ENCODE measurements at places on chromosomes 6 and 20.

DNA sequence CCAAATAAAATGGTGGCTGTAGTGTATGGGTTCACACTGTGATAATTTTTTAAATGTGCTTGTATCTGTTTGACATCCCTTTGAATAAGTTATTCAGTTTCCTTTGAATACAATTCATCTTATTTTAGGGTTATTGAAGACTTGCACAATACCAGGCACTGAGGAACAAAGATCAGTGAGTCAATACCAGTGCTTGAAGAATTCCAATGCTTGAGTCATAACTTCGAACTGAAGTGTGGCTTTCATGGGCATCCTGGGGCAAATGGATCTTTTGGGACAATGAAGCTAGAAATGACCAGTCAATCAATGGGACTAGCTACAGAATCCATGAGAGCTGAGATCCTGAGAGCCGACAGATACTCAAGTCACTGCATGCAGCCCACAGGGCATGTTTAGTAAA lies 349.9 kb upstream of the FLRT3 start:
- DNase-seq: no peak

- DNase-seq: no peak
These were observed 6.1 kb downstream of the PTPRT start for GRCh38 chr20:43183536-43184070.

DNA sequence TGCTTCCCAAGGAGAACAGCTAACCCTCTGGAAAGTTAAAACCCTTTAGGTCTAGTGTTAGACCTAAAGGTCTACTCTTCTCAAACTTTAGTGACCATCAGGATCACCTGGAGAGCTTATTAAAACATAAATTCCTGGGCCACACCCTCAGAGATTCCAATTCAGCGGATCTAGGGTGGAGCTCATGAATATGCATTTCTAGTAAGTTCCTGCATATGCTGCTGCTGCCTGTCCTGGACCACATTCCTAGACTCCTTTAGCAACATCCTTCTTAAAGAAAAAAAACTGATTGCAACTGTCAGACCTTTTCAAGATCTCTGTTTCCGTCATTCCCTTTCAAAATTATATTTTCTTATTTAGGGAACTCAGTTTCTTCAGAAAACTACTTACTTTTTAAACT lies 31.2 kb downstream of the SNAP25 start:
- no peak for DNase-seq

- DNase-seq: no peak
These were observed 32.3 kb upstream of the DUSP22 start for GRCh38 chr6:259901-260508.

GRCh38 chr6:39822846-39823815 lies 31.0 kb downstream of the DAAM2 start:
- DNase-seq: no peak

GRCh38 chr20:62546606-62547005 lies 70.8 kb upstream of the GATA5 start:
- no peak for DNase-seq

GRCh38 chr6:155013457-155013876 lies 18.4 kb downstream of the TIAM2 start:
- peak; percentile 94 for DNase-seq

- no peak for DNase-seq
These were observed 8.5 kb downstream of the ZBP1 start for GRCh38 chr20:57611586-57612311.

DNA sequence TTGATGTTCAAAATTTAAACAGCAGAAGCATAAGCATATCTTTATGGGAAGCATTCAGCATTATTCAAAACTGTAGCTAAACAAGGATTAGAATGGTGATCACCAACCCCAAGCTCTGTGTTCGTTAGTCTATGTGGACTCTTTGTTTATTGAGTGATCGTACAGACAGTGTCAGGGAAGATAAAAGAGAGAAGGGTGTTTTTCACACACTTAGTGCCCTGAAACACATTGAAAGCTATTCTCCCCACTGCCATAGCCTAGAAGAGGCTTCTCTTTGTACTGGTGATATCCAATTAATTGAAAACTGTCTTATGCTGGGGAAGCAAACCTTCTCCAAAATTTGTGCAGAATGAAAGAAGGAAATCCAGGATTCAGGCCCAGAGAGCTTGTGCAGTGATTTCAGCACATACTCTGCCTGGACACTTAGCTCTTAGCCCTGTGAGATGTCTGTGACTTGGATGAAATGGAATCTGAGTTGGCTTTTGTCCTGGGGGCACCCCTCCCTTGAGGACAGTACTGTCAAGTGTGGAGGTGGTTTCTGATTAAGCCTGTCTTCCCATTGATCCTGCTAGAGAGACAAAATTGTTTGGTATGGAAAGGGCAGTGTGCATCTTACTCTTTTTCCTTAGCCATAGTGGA lies 125.7 kb upstream of the MTHFD1L start:
- no peak for DNase-seq

DNA sequence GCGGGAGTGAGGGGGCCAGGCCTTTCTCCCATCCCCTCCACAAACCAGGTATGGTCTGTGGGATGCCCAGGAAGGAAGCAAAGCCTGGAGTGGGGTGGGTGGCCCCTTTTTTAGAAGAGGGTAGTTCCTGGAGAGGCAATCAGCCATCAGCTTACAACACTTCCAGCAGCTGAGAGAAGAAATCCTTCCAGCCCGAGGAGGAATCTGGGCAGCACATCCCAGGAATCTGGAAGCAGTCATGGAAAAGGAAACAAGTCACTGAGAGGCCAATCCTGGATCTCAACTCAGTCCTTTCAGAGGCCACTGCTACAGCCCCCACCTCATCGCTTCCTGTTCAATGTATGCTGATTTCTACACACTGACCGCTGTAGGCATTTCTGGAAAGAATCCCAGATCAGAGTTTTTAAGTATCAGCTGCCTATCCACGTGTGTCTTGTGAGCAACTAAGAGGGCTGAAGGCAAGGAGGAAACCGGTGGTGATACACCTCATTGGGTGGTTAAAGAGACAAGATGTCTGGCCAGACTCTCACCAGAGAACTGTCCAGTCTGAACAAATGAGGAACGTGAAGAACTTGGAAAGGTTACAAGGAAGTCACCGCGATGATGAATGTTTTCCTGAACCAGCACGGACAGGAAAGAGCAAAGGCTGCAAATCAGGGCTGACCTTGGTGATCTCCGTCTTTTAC lies 92.9 kb upstream of the SHLD1 start:
- no peak for DNase-seq

DNA sequence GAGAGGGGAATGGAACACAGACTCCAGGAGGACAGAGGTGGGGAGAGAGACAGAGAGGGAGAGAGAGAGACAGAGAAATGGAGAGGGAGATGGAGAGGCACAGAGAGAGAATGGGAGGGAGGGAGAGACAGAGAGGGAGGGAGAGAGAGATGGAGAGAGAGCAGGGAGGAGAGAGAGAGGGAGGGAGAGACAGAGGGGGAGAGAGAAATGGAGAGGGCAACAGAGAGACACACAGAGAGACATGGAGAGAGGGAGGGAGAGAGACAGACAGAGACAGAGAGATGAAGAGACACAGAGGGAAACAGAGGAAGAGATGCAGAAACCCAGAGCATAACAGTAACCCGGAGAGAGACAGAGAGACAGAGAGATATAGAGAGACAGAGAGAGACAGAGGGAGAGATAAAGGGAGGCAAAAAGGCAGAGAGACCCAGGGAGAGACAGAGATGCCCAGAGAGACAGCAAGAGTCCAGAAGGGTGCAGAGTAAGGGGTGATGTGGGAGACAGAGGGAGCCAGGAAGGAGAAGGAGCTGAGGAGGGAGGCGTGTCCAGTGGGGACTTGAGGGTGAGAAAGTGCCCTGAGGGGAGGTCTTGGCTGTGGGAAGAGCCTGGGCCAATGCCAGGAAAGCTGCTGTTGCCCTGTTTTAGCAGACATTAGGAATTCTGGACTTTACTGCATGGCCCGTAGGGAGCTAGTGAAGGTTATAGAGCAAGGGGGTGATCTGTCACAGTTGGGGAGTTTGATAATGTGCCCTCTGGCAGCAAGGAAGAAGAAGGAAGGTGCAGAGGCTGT lies 78.3 kb downstream of the SRC start:
- no peak for DNase-seq

DNA sequence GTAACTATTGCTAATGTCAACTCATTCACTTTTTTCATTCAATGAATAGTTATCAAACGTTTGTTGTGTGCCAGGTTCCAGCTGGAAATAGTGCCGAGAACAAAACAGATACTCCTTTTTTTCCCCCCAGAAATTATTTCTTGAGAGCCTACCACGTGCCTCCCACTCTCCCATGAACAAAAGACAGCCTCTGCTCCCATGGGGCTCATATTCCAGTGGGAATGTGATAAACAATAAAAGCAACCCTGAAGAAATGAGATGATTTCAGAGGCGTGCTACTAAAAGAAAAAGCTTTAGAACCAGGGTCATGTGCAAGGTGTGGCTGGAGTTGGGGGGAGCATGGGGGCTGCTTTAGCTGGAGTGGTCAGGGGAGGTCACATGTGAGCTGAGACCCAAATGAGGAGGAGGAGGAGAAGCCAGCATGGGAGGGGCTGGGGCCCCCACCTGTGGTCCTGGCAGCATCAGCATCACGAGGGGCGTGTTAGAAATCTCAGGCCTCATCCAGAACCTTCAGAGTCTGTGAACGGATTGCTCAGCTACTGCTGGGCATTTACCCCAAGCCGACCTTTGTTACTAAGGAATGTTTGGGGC lies 157.4 kb downstream of the EYA2 start:
- DNase-seq: no peak

GRCh38 chr6:68724060-68724459 lies 89.0 kb downstream of the ADGRB3 start:
- DNase-seq: no peak

DNA sequence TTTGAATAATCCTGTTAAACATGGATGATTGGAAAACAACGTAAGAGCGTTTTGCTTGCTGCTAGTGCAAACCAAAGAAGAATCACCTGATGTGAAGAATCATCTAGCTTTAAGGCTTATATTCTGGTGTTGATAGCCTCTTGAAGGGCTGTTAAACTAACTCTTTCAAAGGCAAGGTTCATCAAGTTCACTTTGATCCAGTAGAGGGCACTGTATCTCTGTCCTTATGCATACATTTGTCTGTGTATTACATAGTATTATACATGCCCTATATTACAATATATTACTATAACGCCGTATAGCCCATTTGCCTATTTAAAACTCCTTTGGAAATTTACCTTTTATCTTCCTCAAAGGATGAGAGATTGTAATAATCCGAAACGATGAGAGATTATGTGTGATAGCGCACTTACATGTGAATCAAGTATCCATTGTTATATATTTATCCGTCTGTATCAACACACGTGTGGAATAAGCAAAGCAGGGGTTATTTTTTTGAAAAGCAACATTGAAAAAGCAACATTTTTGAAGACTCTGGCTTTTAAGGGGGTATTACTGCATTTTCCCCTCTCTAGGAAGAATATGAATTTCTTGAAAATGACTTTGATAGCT lies 50.8 kb upstream of the NRN1 start:
- DNase-seq: peak; percentile 74

GRCh38 chr20:50799176-50799889 lies 4.5 kb downstream of the BCAS4 start:
- DNase-seq: no peak

GRCh38 chr20:31842471-31843157 lies 2.8 kb downstream of the FOXS1 start:
- DNase-seq: no peak

GRCh38 chr6:42724825-42725224 lies 2.4 kb upstream of the PRPH2 start:
- no peak for DNase-seq

GRCh38 chr20:4243071-4243470 lies 227.7 kb upstream of the RNF24 start:
- no peak for DNase-seq

DNA sequence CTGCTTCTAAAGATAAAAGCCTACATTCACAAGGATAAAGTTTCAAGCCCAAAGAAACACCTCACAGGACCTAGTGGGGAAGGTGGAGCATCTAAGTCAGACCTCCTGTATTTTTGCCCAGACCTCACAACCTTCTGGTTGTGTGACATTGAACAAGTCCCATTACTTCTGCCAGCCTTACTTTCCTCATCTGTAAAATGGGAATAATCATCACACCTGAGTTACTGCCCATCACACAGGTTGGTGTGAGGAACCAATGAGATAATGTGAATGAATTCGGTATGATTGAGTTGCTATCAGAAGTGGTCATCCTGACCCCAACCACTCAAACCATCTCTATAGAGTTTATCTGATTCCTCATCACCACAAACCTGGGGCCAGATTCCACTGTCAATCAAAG lies 11.1 kb upstream of the SLC22A23 start:
- DNase-seq: no peak

GRCh38 chr20:61850926-61851900 lies 214.5 kb downstream of the TAF4 start:
- DNase-seq: no peak

DNA sequence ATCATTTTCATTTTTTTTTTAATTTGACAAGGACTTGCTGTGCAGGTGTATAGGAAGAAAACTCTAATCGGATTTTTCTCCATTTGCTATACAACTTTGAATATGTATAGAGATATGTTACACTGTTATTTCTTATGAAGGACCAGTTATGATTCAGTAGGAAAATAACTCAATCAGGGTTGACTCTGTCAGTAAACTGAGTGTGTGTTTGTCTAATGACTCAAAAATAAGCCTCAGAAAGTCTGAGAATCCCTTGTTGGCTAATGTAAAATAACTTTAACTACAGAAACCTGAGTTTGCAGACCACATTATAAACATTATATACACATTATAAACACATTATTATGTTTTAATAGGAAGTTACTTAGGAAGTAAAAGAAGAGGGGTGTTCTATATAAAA lies 352.6 kb downstream of the RIMS1 start:
- DNase-seq: no peak

GRCh38 chr6:119543332-119543731 lies 193.8 kb upstream of the MAN1A1 start:
- no peak for DNase-seq

DNA sequence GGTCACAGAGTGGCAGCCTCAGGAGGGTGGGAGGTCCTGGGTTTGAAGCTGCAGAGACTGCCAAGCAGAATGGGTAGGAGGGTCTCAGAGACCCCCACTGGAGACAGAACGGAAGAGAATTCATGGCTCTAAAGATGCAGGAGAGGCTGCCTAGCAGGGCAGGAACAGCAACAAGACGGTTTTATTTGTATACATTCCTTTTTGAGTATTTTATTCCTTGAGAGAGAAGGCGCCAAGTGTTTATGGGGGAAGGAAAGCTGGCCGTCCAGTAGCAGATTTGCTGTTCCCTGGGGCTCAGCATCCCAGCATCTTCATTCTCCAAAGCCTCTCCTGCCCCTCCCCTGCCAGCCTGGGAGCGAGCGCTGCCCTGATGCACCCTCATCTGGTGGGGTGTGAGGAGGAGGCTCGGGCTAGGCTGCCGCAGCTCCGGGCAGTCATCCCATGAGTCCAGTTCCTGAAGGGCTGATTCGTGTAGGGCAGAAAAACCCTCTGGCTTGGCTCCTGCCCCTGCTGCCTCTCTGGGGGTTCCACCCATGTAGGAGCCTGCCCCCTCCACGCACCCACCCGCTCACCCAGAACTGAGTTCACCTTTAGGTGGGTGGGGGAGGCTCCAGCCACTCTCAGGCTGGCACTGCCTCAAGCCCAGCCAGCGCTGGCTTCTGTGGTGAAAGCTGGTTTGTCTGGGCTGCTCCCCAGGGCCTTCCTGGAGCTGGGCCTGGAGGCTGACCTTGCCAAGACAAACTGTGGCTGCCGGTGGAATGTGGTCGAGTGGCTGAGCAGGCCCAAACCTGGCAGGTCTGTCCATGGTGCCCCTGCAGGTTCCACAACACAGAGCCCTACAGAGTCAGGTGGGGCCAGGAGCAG lies 32.4 kb downstream of the CPXM1 start:
- DNase-seq: no peak

GRCh38 chr6:20415304-20415703 lies 13.6 kb downstream of the E2F3 start:
- no peak for DNase-seq
